ENCODE measurements at places on chromosomes 5 and 9.

DNA sequence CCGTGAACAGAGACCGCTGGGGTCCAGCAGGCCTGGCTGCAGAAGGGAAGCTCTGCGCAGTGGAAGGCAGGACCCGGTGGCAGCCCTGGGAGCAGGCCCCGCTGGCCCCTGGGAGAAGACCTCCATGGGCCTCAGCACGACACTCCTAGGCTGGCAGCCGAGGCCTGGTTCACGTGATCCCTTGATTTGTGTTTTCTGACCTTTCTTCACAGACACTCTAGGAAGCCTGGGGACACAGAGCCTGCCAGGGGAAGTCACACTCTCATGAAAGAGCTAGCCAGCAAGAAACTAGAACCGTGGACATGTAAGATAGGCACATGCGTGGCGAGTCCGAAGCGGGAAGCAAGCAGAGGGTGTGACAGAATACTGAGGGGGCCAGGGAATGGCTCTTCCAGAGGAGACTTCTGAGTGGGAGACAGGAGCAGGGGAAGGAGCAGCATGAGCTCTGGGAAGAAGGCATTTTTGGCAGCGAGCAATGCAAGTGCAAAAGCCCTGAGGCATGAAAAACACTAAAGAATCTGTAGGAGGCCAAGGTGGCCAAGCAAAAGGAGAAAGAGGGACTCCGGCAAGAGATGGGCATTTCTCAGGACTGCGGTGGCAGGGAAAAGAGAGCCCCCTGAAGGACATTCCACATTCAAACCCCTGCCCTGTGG lies 26.6 kb upstream of the IL17B start:
- DNase-seq = no peak

DNA sequence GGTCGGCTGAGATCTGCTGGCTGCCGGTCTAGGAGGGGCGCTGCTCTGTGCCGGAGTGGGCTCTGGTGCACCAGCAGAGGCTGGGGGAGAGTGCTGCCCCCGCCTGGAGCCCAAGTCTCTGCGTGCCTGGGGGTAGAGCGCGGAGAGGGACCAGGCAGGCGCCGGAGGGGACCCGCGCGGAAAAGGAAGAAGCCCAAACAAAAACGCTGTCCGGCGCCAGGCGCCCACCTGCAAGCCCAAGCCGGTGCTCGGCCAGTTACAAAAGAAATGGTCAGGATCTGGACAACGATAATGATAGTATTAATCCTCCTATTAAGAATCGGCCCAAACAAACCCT lies 571 bp upstream of the S1PR3 start:
- no peak for DNase-seq

- DNase-seq = no peak
These were observed 50.3 kb upstream of the PSD2 start for GRCh38 chr5:139745132-139745799.

- DNase-seq = no peak
These were observed 445.0 kb upstream of the RIOK2 start for GRCh38 chr5:97628031-97628430.

- no peak for DNase-seq
These were observed 238.2 kb downstream of the NR3C1 start for GRCh38 chr5:143165049-143165880.

- no peak for DNase-seq
These were observed 140.4 kb upstream of the RPS23 start for GRCh38 chr5:82418608-82418950.

- DNase-seq = no peak
These were observed 68.8 kb downstream of the NTRK2 start for GRCh38 chr9:84738353-84738752.

- no peak for DNase-seq
These were observed 9.2 kb downstream of the PTPN3 start for GRCh38 chr9:109488791-109489492.

DNA sequence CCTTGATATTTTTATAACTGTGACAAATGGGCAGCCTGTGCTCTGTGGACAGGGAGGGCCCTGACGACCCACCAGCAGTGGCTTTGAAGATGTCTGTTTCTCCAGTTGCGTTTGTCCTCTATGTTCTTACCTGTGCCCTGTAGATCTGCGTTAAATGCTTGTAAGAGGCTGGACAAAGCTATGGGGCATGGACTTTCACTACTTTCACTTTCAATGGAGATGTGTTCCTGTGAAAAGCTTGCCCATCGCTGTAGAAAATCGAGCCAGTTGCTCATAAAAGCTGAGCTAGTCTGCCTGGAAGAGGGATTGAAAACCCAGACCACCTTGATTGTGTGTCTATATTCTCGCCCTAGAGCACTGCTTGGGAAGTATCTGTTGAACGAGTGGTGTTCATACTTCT lies 74.1 kb downstream of the PSAT1 start:
- no peak for DNase-seq

GRCh38 chr9:29691758-29692407 lies 2118.6 kb upstream of the C9orf72 start:
- no peak for DNase-seq

DNA sequence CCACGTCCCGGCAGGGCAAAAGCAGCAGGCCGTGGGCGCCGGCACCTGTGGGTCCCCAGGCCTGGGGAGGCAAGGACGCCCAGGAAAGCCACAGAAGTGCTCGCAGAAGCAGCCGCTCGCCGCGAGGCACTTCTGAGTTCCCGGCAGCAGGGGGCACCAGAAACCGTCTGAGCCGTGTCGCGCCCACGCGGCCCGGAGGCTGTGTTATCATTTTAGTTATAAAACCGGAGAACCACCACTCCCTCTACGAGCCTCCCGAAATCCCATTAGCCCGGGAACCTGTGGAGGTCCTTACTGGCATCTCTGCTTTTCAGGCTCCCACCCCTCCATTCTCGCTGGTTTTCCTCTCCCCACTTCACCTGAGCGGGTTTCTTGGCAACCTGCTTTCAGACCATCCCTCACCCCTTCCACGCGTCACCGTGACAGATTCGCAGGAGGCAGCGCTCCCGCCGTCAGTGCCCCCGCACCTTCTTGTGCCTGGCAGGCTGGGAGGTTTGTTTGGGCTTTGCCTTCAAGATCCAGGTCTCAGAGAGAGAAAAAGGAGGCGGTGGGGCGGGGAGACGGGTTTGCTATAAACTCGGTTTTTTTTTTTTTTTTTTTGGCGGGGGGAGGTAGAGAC lies 2.3 kb downstream of the GDNF start:
- DNase-seq = no peak

- DNase-seq = no peak
These were observed 1.0 kb upstream of the GOLGA1 start for GRCh38 chr9:124941679-124942561.

DNA sequence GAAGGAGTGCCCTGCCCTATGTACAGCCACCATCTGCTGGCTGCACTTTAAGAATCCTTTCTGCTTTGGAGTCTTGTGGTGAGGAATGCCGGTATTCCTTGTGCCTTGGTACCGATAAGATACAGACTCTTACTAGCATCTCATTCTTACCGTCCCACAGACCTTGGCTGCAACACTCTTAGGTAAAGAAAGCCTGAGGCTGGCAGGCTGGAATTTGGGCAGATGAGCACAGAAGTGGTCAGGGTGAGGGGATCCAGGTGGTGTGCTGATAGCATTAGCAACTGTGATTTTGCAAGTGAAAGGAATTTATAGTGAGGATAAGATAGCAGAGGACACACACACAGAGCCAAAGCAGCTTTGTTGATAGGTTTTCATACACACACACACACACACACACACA lies 198.1 kb downstream of the ENC1 start:
- DNase-seq = no peak

Data from NCI-H1417 treated with DMSO at 0.1 percent for 48 hours (cell line).